ENCODE measurements at places on chromosomes 13 and 19.

DNA sequence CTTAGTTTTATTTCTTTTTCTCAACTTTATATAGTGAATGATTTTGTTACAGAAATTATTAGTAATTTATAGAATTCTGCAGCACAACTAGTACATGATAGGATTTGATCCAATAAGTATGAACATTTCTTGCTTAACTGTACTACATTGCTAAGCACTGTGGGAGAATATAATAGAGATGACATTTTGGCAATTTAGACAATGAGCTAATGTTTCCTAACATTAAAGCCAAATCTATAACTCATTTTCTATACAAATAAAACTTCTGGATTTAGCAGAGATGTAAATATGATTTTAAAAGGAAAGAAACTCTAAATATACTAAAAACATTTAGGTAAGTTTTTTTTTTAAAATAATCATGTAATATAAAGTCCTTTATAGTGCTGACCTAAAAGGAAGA, 87.3 kb downstream of the FNDC3A start:
- no peak for DNase-seq

- no peak for DNase-seq
Observed at GRCh38 chr13:23074075-23074828, 106.5 kb upstream of the SGCG start.

DNA sequence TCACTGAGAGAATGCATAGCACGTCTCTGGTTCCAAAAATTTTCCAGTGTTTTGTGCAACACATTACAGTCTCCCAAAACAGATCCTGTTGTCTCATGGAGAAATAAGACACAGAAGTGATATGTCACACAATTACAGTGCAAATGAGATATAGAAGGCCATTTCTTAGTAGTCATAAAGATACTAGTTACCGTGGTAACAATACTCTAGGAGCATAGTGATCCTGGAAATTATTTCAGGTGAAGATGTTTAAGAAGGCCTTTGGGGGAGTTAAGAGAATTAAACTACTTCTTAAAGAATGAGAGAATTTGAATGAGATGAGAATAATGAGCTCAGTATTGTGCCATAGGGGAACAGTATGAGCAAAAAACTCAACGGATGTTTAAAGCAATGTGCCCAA, 628.0 kb upstream of the MIR17HG start:
- no peak for DNase-seq

DNA sequence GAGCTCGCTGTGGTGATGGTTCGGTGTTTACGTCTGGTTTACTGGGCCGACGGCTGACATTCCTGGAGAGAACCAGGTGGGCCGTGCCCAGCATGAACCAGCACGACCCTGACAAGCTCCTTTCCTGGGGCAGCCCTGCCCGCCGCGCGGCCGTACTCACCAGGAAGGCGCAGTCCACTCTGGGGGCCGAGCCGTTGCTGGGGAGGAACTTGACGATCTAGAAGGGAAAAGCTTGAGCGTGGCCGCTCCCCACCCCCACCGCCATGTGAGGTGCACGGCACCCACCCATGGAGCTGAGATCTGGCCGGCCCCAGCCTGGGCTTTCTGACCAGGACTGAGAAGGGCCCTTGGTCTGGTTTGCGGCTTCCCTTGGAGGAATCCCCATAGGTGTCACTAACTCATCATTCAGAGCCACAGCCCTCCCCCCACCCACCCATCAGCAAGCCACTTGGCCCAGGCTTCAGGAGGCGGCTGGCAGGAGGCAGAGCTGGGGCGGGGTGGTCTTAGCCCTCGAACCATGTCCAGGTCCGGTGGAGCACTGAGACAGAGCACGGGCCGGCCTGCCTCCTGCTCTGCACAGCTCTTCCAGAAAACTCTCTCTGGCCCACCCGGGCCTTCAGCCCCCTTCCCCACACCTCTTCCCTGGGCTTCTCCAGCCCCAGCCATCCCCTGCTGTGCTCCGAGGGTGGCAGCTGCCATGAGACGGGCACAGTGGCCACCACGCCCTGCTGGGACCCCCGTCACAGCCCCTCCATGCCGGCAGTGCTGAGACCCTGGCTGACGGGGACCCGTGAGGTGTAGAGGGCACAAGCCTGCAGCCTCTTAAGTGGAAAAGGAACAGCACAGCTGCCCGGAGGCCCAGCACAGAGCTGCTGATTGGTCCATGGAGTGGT, 6.2 kb downstream of the ATP4B start:
- DNase-seq = no peak

GRCh38 chr19:5501907-5502306, 46.7 kb downstream of the ZNRF4 start:
- DNase-seq = no peak

DNA sequence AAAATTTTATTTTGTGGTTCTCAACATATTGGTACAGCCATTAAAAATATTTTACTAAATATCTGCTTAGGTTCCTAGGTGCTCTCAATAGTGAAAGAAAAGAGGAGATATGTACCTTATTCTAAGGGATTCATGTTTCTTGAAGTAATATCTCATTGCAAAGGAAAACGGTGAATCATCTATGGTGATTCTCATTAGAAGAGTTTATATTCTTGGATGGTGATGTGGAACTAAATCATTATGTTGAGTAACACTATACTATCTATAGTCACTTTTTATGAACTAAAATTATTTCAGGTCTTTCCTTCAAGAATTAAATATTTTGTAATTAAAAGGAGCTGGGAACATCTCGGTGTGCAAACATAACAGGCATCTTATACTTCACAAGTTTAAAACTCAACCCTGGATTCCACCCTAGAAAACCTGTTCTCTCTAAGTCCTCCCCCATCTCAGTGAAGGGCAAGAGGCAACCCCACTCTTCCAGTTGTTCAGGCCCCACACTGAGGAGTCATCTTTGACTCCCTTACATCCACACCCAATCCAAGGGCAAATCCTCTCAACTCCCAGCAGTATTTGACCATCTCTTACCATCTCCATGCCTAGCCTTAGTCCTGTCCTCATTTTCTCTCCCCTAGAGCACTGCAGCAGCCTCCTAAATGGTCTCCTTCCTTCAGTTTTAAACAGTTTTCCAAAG, 140.1 kb downstream of the RGCC start:
- no peak for DNase-seq

- no peak for DNase-seq
Observed at GRCh38 chr19:58511353-58512208, at the start of gene SLC27A5. Gene SLC27A5, minus strand, starts transcription at chr19:58511992. Its CDS starts 37 bp downstream, at chr19:58511955.

DNA sequence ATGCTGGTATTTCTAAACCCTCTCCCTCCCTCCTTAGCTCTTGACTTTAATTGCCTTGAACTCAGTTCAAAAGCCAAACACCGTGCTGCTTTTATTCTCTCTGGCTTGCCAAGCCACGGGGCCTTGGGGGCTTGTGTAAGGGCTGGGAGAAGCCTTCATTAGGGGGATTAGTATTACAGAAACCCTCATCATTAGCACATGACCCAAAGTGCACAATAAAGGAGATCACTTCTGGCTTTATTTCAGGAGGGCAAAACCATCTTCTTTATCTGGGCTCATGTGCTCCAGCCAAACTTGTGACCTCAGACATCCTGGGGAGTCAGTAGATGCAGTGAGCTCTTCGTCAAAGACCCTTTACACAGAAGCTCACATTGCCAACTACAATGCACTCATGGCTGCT, at the start of gene DCT:
Gene DCT, minus strand, starts transcription at position 67 of the 400 bp plus-strand sequence. CDS start 427 bp downstream, outside the sequence.
- no peak for DNase-seq

- peak; percentile 50 for DNase-seq
Observed at GRCh38 chr13:79194272-79194671, 211.8 kb downstream of the RBM26 start.

GRCh38 chr19:16749326-16749725, 29.7 kb downstream of the NWD1 start:
- DNase-seq = no peak

DNA sequence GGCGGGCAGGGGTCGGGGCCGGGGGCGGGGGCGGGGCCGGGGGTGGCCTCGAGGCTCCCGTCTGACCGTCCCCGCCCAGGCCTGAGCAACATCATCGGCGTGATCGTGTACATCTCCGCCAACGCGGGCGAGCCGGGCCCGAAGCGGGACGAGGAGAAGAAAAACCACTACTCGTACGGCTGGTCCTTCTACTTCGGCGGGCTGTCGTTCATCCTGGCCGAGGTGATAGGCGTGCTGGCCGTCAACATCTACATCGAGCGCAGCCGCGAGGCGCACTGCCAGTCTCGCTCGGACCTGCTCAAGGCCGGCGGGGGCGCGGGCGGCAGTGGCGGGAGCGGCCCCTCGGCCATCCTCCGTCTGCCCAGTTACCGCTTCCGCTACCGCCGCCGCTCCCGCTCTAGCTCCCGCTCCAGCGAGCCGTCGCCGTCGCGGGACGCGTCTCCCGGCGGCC, 9.4 kb upstream of the CACNG6 start:
- no peak for DNase-seq

- peak; percentile 71 for DNase-seq
Observed at GRCh38 chr19:5578097-5578846, 10.5 kb upstream of the TINCR start.

- peak; percentile 84 for DNase-seq
Observed at GRCh38 chr19:41548954-41549688, 26.8 kb upstream of the CEACAM21 start.

DNA sequence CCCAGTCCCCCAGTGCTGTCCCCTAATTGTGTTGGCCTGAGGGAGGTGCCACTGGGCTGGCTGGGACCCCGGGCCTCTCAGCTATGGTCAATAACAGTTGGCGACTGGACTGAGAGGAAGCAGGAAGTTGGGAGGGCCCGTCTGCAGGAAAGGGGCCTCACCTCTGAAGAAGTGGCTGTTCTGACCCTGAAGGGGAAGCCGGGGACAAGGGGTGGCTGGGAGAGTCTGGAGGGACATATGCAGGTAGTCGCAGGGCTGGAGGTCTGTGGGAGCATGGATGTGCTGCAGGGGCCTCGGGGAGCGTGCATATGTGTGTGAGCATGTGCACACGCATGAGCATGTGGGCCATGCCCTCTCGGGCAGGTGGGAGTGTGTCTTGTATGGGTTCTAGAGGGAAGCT, 5.9 kb downstream of the PKN1 start:
- DNase-seq = no peak

- no peak for DNase-seq
Observed at GRCh38 chr19:18651733-18652132, 14.9 kb downstream of the KLHL26 start.

GRCh38 chr13:106762708-106763107, 194.8 kb upstream of the ARGLU1 start:
- no peak for DNase-seq

GRCh38 chr19:28475525-28475924, 737.4 kb downstream of the UQCRFS1 start:
- DNase-seq = no peak

DNA sequence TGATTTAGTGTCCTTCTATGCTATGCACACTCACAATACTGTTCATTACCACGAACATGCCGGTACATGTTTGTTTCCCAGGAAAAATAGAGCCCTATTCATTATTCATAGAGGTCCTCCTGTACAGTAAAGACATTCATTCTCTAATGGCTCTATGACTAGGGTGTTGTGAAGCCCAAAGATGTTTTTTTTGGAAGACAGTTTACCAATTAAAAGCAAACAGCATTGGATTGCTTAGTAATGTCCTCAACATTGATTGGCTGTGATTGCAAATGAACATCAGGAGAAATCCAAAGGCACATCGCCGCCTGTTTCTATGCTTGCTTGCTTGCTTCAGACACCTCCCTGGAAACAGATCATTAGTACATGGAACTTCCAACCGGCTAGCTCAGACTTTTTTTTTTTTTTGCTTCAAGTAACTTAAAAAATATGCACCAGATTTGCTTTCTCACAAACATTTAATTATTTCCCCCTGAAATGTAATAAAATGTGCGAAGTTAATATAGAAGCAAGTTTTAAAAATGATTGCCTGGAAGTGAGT, 8.8 kb upstream of the GPC6 start:
- DNase-seq = no peak

DNA sequence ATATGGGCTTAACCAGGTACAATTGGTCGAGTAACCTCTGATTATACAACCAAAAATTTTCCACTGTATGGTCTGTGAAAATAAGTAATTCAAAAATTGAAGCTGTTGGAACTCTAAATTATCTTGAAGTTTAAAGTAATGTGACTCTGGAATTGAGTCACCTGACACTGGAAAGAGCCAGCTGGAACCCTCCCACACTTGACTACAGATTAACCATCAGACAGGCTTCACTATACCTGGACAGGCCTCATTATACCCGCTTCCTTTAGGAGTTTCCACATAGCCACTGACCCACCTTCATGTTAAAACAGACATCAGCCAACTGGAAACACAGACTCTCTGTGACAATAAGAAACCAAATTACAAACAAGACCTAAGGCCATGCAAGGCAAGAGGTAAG, 1.3 kb downstream of the ZNF433 start:
- no peak for DNase-seq

- no peak for DNase-seq
Observed at GRCh38 chr13:19567820-19568534, 6.6 kb upstream of the TPTE2 start.

DNA sequence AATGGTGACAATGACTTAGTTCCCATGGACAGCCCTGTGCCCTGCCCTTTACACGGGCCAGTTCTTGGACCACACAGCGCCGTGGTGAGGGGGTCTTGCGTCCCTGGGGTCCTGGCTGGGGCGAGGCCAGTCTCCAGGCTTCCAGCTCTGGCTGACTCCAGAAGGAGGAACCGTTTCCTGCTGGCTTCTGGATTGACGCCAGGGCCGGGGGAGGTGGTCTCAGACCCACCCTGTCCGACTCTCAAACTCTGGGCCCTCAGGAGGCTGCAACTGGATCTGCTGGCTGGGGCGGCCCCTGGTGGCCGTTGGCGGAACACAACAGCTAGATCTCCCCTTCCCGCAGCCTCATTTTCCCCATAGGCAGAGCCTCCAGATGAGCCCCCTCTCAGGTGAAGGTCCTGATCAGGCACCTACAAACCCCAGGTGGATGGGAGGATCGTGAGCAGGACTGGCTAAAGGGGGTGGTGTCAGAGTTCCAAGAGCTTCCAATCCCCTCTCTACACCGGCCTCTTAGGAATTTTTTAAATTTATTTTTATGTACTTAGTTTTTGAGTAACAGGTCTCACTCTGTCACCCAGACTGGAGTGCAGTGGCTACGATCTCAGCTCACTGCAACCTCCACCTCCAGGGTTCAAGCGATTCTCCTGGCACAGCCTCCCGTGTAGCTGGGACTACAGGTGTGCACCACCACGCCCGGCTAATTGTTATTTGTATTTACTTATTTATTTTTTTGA, 8.0 kb downstream of the CCDC194 start:
- peak; percentile 68 for DNase-seq

DNA sequence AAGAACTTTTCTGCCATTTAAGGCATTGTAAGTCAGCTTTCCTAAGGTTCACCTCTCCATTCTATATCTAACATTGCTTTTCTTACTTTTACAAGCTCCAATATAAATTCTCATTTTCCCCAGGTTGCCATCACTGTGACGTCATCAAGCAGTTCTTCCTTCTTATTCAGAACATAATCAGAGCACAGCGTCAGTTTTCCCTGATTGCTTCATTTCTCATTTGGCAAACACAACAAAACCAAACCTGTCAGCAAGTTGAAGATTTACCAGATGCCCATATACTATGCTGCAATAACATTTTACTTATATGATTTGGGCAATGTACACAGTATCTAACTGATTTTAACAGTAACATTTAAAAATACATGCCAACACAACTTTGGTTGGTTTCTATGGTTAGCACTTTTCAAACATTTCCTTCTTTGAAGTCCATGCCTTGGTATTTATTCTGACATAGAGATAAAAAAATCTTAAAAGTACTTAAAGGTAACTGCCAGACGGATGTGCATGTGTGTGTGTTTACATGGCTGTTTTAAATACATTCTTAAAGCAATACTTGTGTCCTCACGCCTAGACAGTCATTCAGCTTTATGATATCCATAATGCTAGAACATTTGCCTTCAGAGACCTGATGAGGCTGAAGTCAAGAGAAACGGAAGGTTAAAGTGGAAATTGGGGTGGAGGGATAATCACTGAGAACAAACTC, 264.0 kb downstream of the KLF12 start:
- no peak for DNase-seq

- DNase-seq = no peak
Observed at GRCh38 chr19:10379880-10380312, 476 bp downstream of the TYK2 start.

GRCh38 chr13:32660227-32660626, 74.0 kb downstream of the PDS5B start:
- no peak for DNase-seq
